ENCODE measurements at places on chromosomes 16 and 17.

DNA sequence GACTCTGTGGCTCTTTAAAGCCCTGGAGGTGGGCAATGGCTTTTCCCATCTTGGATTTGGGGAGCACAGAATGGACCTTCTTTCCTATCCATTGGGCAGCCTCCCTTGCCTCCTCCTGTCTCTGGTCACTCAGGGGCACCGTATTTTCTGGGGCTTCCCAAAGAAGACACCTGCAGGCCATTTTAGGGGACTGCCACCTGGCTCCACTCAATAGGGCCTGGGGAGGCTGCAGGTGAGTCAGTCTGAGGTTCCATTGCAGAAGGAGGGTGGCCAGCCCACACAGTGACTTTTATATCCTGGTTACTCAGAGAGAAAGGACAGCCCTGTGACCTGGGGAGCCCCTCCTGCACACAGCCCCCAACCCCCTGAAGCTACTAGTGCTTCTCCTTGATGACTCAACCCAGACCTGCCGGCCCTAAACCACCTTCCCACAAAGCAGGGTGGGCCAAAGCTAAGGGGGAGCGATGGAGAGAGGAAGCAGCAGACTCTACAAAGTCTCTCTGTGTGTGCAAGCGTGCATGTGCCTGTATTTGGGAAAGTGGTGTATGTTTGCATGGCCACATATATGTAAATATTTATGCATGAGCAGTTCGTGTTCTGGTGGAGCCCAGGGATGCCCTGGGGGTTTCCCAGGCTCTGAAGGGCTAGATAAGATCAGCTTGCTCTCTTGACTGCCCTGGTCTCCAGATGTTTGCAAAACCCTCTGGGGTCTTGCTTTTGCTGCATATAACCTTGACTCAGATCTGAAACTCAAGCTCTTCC, 5.0 kb downstream of the CX3CL1 start:
- DNase-seq: no peak

DNA sequence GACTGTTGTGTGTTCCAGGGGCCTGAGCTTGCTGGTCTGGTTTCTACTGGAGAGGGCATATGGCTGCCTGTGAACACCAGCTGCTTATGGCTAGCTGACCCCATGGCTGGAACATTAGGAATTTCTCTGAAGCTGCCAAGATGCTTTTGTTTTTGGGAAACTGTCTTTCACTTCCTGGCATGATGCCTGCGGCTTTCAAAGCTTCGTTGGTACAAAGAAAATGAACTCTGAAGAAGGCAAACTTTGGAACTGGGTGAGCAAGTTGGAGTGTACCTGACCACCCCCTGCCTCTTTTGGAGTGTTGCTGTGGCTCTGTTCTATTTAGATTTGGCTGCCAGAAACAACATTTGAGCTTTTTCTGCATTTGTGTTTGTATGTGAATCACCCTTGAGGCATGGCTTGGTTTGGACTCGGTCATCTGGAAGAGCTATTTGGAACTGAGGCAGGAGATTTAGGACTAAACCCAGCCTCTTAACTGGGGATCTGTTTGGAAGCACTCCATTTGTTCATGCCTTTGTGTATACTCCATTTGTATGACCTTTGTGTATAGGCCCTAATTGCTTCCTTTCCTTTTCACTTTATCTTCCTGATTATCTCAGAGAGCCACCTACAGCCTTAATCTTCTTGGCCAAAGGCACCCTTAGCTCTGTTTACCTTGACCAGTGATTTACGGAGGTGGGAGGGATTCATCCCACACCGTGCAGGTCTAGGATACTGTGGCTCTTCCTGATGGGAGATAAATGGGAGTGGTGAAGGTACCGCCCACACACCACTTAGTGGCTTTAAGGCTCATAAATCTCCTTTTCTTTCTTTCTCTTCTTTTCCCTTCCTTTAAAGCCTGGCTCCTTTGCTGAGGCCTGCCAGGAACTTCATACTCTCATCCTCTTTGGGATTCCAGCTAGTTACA, 7.3 kb upstream of the CPHXL start:
- DNase-seq: no peak

GRCh38 chr16:87017371-87018012, 299.7 kb downstream of the C16orf95 start:
- DNase-seq: no peak

DNA sequence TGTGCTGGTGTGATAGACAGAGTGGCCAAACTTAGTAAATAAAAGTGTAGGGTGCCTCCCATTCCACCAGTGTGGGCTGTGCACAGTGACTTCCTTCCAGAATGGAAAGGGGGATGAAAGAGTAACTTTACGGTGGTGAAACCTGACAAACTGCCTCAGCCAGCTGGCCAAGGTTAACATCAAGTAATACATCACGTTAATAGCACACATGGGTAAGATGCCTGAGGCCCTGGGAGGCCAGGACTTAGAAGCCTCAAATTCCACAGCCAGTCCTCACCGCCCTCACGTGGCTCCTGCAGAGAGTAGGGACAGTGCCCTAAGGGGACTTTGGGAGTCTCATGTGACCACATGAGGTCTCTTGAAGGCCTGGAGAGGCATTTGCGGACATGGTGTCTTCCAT, 14.1 kb downstream of the RMI2 start:
- no peak for DNase-seq

GRCh38 chr17:5464717-5465507, 3.9 kb downstream of the DHX33 start:
- no peak for DNase-seq
